ENCODE measurements at places on chromosomes 7 and 10.

DNA sequence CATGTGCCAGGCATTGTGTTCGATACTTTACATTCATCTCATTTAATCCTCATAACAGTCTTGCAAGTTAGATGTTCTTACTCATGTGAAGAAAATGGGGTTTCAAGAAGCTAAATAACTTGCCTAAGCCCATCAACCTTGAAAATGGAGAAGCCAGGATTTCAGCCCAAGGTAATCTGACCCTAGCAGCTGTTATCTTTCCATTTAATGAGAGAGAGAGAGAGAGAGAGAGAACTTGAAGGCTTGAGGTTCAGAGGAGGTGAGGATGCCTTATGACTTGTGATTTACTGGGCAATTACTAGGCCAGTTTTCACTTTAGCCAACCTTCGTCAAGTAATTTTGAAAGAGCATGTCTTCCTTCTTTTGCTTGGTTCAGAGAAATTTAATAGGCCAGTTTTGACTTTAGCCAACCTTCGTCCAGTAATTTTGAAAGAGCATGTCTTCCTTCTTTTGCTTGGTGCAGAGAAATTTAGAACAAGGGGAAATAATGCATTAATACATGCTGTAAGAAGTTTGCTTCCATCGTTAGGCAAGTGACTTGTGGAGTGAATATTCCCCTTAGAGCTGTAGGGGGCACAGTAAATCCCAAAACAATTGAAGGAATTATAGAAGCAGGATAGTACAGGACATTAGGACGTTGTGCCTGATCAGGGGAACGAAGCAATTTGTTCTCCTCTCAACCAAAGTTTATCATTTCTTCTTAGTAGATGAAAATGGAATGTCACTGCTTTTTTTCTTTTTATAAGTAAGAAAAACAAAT, 143.0 kb upstream of the BMPER start:
- no peak for DNase-seq

DNA sequence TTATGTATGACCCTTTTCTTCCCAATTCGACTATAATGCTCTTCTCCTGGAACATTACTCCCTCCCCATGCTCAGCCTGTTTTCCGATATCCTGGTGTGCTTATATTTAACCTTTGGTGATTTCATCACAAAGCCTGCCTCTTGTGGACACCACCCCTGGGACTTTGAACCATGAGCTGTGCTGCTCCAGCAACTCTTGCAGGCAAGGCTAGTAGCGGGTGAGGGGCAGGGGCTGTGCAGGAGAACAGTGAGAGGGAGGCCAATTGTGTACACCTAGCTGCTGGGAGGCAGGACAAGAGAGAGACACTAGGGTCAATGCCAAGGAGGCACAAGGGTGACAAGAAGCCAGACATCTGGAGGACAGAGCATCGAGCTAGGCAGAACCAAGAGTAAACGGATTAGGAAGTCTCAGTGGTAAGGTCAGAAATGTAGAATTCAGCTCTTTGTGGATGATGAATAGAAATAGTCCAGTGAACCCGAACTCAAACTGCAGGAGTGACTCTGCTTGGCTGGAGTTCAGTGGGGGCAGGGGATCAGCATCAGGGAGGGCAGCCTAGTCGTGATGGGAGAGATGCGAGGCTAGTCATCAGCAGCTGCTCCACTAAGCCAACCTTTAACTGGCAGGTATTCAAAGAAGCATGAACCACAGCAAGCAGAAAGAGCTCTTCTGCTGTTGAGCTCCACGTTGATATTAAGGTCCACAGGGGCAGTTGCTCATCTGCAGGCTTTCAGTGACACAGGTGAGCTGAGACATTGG, 31.0 kb upstream of the MKI67 start:
- no peak for DNase-seq

GRCh38 chr7:88399696-88400240, 93.1 kb upstream of the STEAP4 start:
- no peak for DNase-seq

DNA sequence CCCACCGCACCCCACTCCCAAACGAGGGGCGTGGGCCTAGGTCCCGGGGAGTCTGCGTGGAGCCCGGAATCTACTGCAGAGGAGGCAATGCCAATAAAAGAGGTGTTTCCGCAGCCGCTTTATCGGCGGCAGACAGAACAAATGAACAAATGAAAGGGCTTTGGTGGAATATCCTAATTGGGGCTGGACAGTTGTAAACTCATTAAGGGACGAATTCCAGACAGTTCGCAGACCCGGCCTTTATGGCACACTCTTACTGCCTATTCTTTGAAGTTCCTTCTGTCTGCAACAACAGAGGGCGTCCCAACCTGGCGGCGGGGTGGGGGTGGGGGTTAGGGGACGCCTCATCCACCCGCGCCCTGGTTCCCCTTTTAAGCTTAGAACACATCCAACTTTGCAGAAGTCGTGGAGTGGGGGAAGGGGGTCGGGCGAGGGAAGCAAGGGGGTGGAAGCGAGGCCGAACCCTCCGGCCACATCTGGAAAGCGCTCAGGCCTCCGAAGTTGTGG, 4.1 kb downstream of the HOXA9 start:
- DNase-seq = peak; percentile 76

GRCh38 chr10:116476461-116476860, 48.8 kb downstream of the PNLIPRP3 start:
- DNase-seq = no peak

DNA sequence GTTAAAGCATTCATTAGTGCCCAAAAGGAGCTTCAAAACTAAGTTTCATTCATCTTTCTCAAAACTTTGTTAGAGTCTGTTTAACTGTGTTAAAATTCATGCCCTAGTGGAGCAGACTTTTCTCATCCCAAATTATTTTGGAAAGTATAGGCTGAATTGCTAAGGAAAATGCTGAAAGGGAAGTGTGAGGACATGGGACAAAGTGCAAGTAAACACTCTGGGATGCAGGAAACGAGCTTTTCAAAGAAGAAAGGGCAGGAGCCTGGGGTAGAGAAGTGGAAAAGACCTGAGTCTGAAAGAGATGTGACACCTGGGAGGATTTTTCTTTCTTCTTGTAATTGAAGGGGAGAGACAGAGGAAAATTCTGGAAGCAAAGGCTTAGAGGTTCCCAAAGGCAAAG, 93.1 kb upstream of the ANKRD1 start:
- no peak for DNase-seq

DNA sequence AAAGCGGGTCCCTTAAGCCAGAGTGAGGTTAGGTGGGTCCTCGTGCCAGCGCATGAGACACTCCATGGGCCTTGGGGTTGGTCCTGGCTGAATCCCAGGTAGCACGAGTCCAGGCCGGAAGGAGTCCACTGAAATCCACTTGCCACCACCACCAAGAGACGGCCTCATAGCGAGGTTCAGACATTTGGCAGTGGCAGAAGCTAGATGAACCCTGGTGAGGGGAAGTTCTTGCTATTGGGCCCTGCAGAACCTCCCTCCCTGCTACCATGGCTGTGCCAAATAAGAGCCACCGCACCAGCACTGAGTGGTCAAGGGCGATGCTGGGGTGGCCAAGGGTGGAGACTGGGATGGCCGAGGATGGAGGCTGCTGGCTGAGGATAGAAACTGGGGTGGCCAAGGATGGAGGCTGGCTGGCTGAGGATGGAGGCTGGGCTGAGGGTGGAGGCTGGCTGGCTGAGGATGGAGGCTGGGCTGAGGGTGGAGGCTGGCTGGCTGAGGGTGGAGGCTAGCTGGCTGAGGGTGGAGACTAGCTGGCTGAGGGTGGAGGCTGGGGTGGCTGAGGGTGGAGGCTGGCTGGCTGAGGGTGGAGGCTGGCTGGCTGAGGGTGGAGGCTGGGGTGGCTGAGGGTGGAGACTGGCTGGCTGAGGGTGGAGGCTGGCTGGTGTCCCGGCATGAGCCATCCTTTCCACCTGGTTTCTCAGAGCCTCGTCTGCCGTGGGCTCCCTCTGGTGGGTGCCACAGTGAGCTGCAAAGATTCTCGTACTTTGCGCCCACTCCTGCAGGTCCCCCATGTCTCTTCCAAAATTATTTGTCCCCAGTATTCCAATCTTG, 88.2 kb downstream of the ELFN1 start:
- peak; percentile 53 for DNase-seq

DNA sequence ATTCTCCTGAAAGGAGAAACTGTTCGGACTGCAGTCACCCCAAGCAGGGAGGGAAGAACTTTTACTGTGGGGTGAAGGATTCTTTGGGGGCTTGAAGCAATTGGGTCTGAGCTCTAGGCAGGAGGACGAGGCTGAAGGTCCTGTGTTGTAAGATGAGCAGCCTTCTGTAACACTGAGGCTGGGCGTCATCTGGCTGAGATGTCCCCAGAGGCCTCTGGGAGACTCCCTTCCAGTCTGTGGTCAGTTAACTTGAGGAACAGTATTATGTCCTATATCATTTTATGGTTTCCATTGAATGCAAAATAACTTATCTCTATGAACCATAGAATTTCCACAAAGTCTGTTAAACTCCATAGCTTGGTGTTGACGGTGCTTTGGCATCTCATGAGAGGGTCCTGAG, 26.3 kb downstream of the FIGNL1 start:
- no peak for DNase-seq

DNA sequence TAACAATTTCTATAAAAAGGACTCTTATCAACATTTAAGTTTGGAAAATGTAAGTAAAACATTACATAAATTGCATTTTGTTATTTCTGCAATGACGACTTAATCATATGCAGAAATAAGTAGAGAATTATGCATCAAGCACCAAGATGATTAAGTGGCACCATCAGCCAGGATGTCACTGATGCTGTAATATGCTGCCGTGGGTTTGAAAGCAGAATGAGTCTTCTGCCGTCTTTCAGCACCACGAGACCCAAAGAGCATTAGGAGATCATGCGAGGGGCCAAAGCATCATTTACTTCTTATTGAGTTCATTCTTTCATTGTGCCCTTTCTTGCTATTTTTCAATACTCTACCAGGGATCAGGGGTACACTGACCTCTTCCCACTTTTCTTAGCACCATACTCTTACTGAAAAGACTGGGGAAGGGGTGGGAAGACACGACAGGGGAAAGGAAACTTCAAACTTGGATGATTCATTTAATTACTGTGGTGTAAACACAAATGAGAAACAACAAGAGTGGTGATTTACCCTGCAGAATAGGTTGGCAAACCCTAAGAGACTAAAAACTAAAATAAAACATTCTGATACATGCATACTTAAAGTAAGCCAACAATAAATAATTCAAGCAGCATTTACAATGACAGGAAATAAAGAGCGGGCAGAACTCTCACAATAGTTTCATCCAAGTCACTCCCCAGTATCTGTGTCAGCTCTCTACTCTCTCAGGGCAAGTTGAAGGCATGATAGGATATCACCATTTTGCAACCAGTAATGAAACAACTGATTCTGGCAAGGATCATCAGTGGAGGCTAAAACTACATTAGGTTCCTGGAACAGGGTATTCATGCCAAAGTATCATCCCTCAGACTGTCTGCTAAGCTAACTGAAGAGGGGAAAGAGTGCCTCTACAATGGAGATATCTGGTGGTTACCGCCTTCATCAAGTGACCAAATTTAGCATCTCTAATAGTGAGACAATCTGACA, 70.8 kb downstream of the CUL2 start:
- no peak for DNase-seq

DNA sequence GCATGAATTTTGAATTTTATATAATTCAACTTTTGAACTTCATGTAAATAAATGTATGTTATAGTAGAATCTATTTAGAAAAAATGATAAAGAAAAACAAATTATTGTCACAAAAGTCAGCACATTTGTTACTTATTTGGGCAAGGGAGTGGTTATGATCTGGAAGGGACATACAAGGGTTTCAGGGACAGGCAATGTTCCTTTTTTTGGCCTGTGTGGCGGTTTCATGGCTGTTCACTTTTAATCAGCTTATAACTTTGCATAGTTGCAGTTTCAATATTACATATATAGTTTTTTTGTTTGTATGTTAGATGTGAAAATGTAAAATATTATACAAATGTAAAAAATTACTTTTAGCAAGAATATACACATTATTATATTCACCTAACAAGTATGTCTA, 256.2 kb downstream of the PCLO start:
- DNase-seq = no peak

GRCh38 chr10:32940321-32941301, 17.4 kb downstream of the ITGB1 start:
- DNase-seq = no peak

DNA sequence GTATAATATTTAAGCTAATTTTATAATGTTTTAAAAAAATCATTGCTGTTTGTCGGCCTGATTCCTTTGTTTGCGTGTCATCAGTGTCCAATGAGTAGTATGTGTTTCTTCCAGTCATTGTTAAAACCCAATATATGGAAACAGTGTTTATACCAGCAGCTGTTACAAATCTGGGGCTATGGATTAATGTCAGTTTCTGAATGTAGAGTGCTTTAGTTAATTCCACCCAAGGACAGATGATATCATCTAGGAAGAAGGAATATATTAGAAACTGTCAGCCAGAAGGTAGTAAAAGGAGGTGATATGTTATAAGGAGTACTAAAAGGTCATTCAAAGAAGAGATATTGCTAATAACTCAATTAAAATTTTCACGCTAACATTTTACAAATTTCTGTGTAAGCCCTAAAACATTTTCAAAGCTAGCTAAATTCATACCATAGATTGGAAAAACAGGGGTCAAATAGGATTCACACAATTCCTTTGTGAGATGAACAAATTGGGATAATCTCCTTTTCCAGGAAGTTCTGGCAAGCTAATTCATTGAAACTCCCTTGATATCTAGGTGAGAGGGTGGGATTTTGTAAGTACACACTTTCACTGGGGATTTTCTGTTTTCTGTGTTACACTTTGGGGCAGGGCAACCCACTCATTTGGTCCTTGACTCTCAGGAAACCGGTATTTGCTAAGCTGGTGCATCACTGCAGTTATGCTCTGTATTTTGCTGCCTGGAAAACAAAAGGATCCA, 448.8 kb downstream of the LRMDA start:
- DNase-seq = no peak

- peak; percentile 27 for DNase-seq
Observed at GRCh38 chr10:77036993-77037734, 600.4 kb downstream of the KCNMA1 start.

Measured in RKO (cell line).